T-cell (primary cell): ENCODE measurements at places on chromosomes 7 and 10. TPM values are rescaled to one million over a fixed set of nuclear protein-coding genes. Genes with fewer than 3 reads are reported as not detected.

GRCh38 chr10:37760817-37761216 lies 96.6 kb downstream of the ZNF248 start:
- DNase-seq, result no peak

GRCh38 chr7:71521506-71521905 lies 389.6 kb downstream of the GALNT17 start:
- DNase-seq, result no peak

GRCh38 chr7:125568799-125569198 lies 639.2 kb upstream of the POT1 start:
- no peak for DNase-seq

- no peak for DNase-seq
Observed at GRCh38 chr7:144853542-144853941, 17.7 kb upstream of the TPK1 start.

GRCh38 chr7:50450590-50451032 lies 461 bp upstream of the FIGNL1 start:
- peak; percentile 44 for DNase-seq

GRCh38 chr7:98215561-98216495 lies 4.6 kb downstream of the BHLHA15 start:
- no peak for DNase-seq

DNA sequence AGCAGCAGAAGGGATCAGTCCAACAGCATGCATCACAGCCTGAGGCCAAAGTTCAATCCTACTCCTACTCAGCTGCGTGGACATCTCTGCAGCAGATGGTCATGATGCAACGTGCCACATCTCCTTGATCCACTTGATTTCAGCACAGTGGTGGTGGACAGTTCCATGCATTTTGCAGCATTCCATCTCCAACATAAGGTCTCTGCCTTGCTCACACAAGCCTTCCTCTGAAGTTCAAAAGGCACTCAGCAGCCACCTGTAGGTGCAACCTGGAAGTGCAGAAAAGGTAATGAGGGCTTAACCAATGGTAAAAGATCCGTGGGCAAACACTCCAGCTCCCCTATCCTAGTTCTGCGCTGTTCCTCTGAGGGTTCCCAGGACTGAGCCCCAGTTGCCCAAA lies 57.5 kb upstream of the CHCHD3 start:
- no peak for DNase-seq

- no peak for DNase-seq
Observed at GRCh38 chr7:28570970-28571288, 158.6 kb downstream of the CREB5 start.

GRCh38 chr7:33101906-33102305 lies 7.3 kb downstream of the RP9 start:
- DNase-seq, result no peak

GRCh38 chr10:76581506-76582256 lies 1055.9 kb downstream of the KCNMA1 start:
- DNase-seq, result no peak

DNA sequence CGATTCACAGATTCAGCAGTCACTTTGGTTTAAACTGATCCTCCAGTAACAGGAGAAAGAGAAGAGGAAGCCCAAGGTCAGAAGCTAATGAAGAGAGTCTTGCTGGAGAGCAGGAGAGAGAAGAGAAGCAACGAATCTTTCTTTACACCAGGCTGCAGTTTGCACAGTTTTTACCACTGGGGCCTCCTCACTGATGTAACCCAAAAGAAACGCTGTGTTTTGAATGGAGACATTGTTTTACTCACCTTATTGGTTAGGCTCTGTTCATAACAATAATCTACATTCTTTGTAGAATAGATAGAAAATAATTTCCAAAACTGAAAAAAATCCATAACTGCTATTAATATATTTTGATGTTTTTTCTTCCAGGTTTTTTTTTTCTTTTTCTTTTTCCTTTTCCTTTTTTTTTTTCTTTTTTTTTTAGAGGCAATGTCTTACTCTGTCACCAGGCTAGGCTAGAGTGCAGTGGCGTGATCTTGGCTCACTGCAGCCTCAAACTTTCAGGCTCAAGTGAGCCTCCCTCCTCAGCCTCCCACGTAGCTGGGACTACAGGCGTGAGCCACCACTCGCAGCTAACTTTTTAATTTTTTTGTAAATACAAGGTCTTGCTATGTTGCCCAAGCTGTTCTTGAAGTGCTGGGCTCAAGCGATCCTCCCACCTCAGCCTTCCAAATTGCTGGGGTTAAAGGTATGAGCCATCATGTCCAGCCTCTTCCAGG lies 27.6 kb downstream of the LYZL1 start:
- no peak for DNase-seq

GRCh38 chr7:2251381-2251780 lies 9.4 kb downstream of the NUDT1 start:
- no peak for DNase-seq

DNA sequence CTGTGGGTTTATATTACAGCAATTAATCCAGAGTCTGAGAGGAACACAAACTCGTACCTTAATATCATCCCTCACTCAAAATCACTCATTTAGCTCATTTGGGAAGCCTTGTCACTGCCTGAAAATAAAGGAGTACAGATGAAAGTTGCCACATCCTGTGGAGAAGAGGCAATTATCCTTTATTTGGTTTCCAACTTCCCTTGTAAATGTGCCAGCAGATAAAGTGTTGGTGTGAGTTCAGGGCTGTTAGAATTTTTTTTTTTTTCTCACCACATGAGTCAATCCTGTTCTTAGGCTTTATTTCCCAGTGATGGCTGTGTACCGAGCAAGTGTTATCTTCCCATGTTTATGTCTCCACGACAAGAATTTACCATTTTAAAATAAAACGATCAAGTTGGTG lies 99.0 kb upstream of the SMIM30 start:
- DNase-seq, result no peak

DNA sequence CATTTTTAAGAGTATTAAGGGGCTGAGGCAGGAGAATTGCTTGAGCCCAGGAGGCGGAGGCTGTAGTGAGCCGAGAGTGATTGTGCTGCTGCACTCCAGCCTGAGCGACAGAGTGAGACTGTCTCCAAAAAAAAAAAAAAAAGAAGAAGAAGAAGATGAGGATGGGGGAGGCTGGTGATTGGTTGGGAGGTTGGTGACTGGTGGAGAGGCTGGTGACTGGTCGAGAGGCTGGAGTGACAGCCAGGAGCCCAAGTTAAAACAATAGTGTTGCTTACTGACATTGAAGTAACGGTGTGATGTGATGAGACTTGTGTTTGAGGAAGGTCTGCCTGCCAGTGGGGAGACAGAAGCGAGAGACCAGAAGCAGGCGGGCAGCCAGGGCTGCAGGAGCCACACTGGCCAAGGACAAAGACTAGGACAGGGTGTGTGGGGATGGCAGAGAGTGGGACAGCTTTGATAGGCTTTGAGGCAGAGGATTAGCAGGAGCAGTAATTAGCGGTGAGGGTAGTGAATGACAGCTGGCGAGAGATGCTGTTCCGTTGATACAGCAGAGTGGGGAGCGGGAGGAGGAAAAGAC lies 4.9 kb downstream of the SRRT start:
- no peak for DNase-seq

GRCh38 chr7:157396316-157397035 lies 59.7 kb downstream of the DNAJB6 start:
- DNase-seq, result no peak

DNA sequence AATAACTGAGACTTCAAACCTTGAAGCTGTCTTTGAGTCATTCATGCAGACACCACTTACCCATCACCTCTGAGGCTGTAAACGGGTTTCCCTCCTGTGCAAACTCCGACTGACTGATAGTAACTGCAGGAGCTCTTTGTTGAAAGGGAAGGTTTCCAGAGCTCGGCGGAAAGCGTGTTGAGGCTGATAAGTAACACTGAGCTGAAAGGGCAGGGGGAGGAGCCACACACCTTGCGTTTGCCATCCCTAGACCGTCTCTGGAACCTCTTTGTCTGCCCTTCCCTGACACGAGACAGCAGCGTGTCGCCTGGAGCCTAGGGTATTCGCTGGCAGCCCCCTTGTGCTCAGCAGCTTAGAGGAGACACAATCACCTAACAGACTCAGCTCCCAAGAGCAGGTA lies 134.0 kb downstream of the PAXIP1 start:
- no peak for DNase-seq

GRCh38 chr7:40205992-40206391 lies 71.2 kb downstream of the SUGCT start:
- DNase-seq, result no peak

GRCh38 chr10:63555330-63555729 lies 34.1 kb downstream of the REEP3 start:
- DNase-seq, result no peak

DNA sequence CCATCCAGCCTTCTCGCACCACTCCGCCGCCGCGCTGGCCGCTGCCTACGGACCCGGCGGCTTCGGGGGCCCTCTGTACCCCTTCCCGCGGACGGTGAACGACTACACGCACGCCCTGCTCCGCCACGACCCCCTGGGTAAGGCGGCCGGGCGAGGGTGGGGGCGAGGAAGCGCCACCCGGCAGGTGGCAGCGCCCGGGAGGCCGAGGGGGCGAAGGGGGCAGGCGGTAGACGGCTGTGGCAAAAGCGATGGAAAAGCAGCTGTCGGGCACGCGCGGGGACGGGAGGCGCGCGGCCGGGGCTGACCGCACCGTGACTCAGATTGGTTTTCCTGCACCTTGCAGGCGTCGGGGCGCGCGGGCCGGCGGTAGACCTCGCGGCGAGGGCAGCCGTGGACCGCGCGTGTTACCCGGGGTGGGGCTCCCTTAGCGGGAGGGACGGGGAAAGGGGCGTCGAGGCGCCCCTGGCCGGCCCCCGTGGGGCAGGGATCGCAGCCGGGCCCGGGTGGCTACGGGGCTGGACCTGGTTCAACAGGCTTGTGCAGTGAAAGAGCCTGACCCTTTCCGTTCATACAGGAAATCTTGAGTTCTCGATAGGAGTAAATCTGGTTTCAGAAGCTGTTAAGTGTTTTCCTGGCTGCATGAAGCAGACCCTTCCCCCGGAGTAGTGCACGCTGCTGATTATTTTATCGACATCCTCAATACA lies 608 bp downstream of the HHEX start:
- peak; percentile 31 for DNase-seq

- DNase-seq, result no peak
Observed at GRCh38 chr7:16926861-16927260, 45.1 kb upstream of the AGR3 start.

GRCh38 chr10:51204066-51204465 lies 129.8 kb downstream of the PRKG1 start:
- DNase-seq, result no peak

GRCh38 chr10:49253340-49253906 lies 45.5 kb upstream of the C10orf71 start:
- no peak for DNase-seq

DNA sequence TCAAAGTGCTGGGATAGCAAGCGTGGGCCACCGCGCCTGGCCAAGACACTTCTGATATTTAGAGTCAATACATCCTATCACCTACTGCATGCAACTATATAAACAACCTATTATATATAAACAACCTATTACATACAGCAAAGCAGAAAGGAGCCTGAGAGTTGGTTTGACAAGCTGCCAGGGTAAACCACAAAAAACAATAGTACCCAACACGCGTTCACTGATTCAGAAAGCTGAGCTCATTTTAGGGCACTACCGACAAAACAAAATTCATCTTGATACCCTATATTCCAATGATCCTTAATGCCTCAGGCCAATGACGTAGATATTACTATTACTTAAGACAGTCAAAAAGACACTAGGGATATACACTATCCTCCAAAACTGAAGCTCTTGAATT lies 16.2 kb downstream of the MALSU1 start:
- DNase-seq, result no peak

The WDR86 gene
- total RNA-seq, result 26.0 TPM

The HOXA11 gene
- total RNA-seq, result not detected

The HOXA7 gene
- total RNA-seq, result not detected

The GET4 gene
- total RNA-seq, result 52.2 TPM

The LRRN3 gene
- total RNA-seq, result 25.6 TPM

The CREB5 gene
- total RNA-seq, result 0.03 TPM

The VPS37D gene
- total RNA-seq, result 0.53 TPM

The RGS10 gene
- total RNA-seq, result 163 TPM

The EMX2 gene
- not detected for total RNA-seq

The EXOC6 gene
- 9.4 TPM for total RNA-seq

The EGFR gene
- total RNA-seq, result not detected
